ENCODE measurements at places on chromosomes 4 and X. TPM values are rescaled to one million over a fixed set of nuclear protein-coding genes. Genes with fewer than 3 reads are reported as not detected.

DNA sequence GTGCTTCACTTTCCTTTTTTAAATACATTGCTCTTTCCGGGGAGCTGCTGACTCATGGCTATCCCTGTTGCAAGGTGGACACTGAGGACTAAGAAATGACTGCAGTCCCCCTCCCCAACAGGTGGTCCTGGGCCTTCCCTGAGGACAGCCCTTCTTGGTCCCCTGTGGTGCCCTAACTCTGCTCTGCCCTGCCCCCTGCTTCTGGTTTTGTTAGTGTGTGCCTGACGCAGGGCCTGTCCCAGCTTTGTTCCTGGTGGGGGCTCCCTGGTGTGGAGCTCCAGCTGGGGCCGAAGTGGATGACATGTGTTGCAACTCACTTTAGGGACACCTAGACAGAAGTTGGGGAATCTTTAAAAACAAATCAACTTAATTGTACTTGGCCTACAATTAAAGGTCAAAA, 81.9 kb downstream of the TMEM144 start:
- DNase-seq = no peak

DNA sequence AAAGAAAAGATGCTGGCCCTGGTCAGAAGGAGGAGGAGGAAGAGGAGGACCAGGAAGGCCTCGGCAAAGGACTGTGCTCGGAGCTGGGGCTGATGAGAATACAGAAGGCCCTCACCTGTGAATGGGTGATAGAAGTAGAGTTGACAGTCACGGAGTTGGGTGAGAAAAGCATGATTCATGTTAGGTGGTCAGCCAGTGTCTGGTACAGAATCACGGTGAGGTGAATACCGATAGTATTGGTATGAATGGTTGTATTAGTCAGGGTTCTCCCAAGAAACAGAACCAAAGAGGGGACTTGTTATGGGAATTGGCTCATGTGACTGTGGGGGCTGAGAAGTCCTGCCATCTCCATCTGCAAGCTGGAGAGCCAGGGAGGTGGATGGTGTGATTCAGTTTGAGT, 32.5 kb upstream of the FAM156A start:
- DNase-seq = no peak

The SSX2 gene
- not detected for total RNA-seq

DNA sequence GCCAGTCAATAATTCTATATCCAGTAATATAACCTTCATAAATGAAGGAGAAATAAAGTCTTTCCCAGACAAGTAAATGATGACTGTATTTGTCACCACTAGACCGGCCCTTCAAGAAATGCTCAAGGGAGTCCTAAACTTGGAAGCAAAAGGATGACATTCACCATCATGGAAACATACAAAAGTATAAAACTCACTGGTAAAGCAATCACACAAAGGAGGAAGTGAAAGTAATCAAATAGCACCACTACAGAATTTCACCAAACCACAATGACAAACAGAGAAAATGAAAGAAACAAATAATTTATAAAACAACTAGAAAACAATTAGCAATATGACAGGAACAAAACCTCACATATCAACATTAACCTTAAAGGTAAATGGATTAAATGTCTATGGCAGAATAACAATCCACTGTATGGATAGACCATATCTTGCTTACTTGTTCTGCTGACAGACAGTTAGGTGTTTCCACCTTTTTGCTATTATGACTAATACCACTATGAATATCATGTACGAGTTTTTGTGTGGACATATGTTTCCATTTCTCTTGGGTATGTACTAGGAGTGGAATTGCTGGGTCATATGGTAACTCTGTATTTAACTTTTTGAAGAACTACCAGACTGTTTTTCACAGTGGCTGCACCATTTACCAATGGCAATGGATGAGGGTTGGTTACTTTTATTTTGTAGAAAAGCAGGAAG, 44.9 kb downstream of the NAT8L start:
- no peak for DNase-seq

The NR3C2 gene
- total RNA-seq = 5.2 TPM

- no peak for DNase-seq
Observed at GRCh38 chr4:74754218-74754617, 40.1 kb downstream of the BTC start.

- no peak for DNase-seq
Observed at GRCh38 chrX:77788050-77788449, 2.0 kb upstream of the ATRX start.

DNA sequence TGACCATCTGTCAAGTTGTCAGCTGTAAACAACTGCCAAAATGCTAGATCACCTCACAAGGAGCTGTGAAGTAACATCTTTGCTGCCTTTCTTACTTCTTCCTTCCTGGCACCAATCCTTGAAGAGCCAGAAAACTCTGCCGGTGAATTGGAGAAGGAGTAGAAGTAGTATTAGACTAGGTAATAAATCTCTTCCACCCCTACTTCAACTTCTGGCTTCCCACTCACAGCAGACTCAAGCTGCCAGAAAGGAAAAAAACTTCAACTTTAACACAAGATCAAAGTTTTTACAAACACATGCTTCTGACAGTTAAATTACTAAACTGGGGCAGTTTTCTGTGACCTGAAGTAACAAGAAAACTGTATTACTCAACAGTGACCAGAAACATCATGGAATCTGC, 164.7 kb upstream of the SLC7A11 start:
- DNase-seq = no peak

The RHOXF1 gene
- not detected for total RNA-seq

DNA sequence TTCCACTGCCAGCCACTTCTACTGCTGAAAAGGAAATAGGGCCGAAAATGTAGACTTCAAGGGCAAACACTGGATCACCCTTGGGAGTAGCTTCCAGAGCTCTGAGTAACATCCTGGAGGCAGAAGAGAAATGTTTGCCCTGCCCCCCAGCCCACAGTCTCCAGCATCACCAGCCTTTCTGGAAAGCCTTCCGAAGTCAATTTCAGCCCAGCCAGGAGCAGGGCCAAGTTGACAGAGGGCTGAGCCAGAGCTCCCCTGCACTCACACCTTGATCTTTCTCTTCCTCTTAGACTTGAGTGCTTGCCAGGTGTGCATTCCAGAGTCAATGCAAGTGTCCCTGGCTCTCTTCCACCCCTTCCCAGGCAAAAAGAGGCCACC, 35.2 kb downstream of the SLC25A5 start:
- DNase-seq = no peak

The REELD1 gene
- total RNA-seq = 0.20 TPM

The ZNF157 gene
- 0.49 TPM for total RNA-seq

DNA sequence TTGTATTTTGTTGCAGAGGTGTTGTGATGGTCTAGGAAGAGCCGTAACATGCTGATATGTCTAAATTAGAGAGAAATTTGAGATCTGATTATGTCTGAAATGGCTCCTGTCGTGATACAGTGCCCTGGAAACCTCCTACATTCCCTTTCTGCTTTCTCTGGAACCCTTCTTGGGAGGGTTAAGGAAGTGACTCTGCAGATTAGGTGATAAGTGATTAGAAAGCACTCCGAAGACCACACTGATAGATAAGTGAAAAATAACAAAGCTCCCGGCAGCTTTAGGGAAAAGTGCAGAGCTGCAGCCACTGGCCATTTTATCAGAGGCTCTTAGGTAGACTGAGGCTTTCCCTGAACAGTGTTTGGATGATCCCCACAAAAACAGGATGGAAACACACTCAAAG, 110.6 kb downstream of the MGST2 start:
- DNase-seq = no peak

Data from skin of body (tissue), 3 donors.